ENCODE measurements at places on chromosomes 2 and 18. TPM values are rescaled to one million over a fixed set of nuclear protein-coding genes. Genes with fewer than 3 reads are reported as not detected.

DNA sequence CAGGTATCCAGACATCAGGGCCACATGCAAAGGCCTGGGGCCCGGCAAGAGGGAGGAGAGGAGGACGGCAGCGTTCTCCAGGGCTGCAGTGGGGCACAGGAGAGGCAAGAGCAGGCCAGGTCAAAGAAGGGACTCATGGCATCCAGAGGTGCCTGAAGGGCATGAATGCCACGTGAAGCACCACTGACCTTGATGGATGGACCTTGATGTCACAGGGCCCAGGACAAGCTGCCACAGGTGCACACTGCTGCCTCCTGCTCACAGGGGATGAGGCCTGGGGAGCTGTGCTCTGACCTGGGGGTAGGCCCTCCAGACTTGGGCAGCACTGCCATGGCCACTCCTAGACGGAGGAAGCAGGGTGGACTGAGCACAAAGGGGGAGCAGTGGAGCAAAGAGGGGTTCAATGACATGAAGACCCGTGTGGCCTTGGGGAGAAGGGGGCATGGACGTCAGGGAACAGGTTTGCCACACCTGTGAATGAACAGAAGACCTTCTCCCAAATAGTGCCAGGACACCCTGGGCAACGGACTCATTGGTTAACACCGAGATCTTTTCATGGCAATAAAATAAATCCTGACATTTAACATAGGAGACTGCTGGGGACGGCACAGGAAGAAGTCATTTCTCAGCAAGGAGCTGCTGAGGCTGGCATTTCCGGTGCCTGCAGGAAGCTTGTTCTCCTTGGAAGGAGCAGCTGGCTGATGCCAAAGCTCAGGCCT is 65.6 kb downstream of the EMX1 start:
- H3K4me1 ChIP-seq, result peaks cover 8% of the 10 kb centered on the region
- H3K4me3 ChIP-seq, result no peak overlapping the region
- H3K36me3 ChIP-seq, result no peaks in the 10 kb centered on the region
- no peak overlapping the region for H3K27ac ChIP-seq
- H3K27me3 ChIP-seq, result no peaks in the 10 kb centered on the region

DNA sequence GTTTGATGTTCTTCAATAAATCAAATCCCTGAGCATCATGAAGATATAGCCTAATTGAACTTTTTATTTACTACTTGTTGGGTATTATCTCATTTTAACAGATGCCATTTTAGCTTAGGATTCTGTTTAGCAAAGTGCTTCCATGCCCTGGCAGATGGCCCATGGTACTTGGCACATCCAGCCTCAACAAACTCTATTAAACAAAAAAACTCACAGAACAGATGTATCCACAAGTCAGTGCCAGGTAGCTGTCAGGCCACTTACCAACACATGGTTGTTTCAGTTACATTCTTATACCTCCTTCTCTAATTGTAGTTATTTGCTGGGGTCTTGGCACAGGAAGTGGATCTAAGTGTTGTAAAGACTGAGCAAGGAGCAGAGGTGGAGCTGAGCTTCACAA is 29.6 kb downstream of the GAD1 start:
- no peaks in the 10 kb centered on the region for H3K36me3 ChIP-seq
- H3K27me3 ChIP-seq, result no peaks in the 10 kb centered on the region
- no peak overlapping the region for H3K4me3 ChIP-seq
- DNase-seq, result no peak

DNA sequence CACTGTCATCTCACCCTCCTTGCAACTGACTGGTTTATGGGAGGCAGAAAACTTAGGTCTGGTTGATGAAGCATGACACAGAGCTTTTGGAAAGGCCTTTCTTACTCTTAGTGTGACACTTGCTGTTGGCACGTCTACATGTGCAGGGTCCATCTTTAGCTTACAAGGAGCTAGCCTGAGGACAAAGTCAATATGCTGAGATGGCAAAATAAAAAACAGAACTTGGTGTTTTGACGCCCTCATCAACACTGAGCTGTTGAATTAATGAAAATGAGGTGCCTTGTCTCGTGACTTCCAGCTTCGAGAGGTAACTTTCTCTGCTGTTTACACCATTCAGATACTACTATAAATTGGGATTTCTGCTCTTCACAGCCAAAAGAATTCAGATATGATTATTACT is 78.5 kb upstream of the KIDINS220 start:
- no peaks in the 10 kb centered on the region for H3K27me3 ChIP-seq
- H3K36me3 ChIP-seq, result no peaks in the 10 kb centered on the region
- H3K4me3 ChIP-seq, result no peak overlapping the region
- no peak overlapping the region for H3K27ac ChIP-seq
- DNase-seq, result no peak
- H3K4me1 ChIP-seq, result peaks cover 1% of the 10 kb centered on the region

DNA sequence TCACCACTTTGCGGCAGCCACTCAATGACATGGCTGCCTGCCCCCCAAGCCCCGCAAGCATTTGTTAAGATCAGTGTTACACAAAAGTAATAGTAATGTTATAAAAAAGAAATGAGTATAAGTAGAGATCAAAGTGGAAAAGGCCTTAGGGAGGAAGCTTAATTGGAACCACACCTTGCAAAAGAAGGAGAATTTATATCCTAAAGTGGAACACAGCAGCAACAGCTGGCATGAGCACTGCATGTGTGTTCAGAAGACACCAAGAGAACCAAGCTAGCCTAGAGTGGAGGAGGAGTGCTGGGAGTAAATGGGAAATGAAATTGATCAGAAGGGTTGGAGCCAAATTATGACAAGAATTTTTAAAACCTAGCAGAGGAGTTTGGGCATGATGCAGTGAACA is 73.1 kb upstream of the STK17B start:
- H3K4me1 ChIP-seq, result no peaks in the 10 kb centered on the region
- DNase-seq, result no peak
- no peak overlapping the region for H3K27ac ChIP-seq
- H3K27me3 ChIP-seq, result no peaks in the 10 kb centered on the region
- no peak overlapping the region for H3K4me3 ChIP-seq

- H3K4me1 ChIP-seq, result no peaks in the 10 kb centered on the region
- H3K36me3 ChIP-seq, result no peaks in the 10 kb centered on the region
- DNase-seq, result no peak
- no peak overlapping the region for H3K27ac ChIP-seq
- H3K27me3 ChIP-seq, result no peaks in the 10 kb centered on the region
Measured at GRCh38 chr2:9020267-9020666, 16.8 kb upstream of the MBOAT2 start.

DNA sequence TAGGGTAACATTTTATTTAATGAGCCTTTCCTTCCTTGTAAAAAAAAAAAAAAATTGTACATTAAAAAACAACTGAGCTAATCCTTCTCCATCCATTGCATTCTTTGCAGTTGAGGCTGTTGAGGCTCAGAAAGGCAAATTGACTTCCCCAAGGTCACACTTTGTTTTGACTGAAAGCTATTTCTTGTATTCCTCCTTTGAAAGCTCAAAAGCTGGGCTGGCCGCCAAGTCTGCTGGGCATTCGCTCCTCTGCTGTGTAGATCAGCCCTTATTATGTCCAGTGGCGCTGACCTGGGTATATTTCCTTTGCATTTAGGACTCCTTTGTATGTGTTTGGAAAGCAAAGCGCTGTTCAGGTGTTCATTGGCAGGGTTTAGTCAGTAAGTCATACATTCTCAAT is 44.0 kb downstream of the SGPP2 start:
- H3K27me3 ChIP-seq, result no peaks in the 10 kb centered on the region
- peaks cover 11% of the 10 kb centered on the region for H3K4me1 ChIP-seq
- DNase-seq, result no peak
- no peak overlapping the region for H3K27ac ChIP-seq
- no peaks in the 10 kb centered on the region for H3K36me3 ChIP-seq

DNA sequence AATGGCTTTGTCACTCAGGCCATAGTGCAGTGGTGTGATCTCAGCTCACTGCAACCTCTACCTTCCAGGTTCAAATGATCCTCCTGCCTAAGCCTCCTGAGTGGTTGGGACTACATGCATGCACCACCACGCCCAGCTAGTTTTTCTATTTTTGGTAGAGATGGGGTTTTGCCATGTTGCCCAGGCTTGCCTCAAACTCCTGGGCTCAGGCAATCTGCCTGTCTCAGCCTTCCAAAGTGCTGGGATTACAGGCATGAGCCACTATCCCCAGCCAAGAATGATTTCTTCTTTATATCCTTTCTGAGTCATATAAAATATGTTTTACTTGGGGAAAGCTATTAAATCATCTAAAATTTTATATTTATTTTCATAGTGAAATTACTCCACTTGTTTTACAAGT is 61.3 kb downstream of the CYBRD1 start:
- no peaks in the 10 kb centered on the region for H3K4me1 ChIP-seq
- no peak overlapping the region for H3K27ac ChIP-seq
- H3K36me3 ChIP-seq, result no peaks in the 10 kb centered on the region
- DNase-seq, result no peak

Gene IL18RAP
- 0.13 TPM for total RNA-seq

Gene TRIM43
- total RNA-seq, result not detected

DNA sequence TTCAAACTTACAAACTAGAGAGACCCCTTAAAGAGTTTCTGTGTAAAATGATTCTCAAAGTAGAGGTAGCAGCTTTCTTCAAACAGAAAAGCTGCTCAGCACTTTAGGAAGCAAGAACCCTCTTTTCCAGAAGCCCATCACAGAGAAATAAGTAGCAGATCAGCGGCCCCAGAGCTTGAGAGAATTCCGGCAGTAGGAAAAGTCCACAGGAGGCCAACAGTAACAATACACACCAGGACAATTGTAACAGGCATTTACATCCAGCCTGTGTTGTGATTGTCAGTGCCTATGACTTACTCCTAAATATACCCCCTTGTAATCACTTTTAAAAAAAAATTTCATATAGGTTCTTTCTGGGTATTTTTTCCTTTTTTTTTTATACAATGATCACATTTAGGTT is 161.4 kb upstream of the ACVR2A start:
- no peaks in the 10 kb centered on the region for H3K27me3 ChIP-seq
- H3K27ac ChIP-seq, result no peak overlapping the region
- no peaks in the 10 kb centered on the region for H3K36me3 ChIP-seq
- no peaks in the 10 kb centered on the region for H3K4me1 ChIP-seq

Gene CBLN2
- not detected for total RNA-seq

DNA sequence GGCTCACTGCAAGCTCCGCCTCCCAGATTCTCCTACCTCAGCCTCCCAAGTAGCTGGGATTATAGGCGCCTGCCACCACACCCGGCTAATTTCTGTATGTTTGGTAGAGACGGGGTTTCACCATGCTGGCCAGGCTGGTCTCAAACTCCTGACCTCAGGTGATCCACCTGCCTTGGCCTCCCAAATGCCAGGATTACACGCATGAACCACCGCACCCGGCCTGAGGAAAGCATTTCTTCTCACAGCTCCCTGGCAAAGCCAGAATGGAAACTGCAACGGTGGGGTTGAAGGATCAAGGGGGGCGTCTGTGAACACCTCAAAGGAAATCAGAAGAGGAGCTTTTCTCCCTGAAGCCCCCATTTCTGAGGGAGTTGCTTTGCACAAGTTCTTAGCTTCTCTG is 11.2 kb upstream of the TEX51 start:
- no peak for DNase-seq
- no peak overlapping the region for H3K27ac ChIP-seq
- H3K4me3 ChIP-seq, result no peak overlapping the region
- H3K36me3 ChIP-seq, result no peaks in the 10 kb centered on the region
- peaks cover 4% of the 10 kb centered on the region for H3K4me1 ChIP-seq
- no peaks in the 10 kb centered on the region for H3K27me3 ChIP-seq

GRCh38 chr2:134362740-134363139 is 108.9 kb downstream of the MGAT5 start:
- no peak overlapping the region for H3K4me3 ChIP-seq
- DNase-seq, result no peak
- H3K27me3 ChIP-seq, result no peaks in the 10 kb centered on the region
- H3K27ac ChIP-seq, result no peak overlapping the region
- peaks cover 15% of the 10 kb centered on the region for H3K4me1 ChIP-seq
- no peaks in the 10 kb centered on the region for H3K36me3 ChIP-seq

- no peaks in the 10 kb centered on the region for H3K36me3 ChIP-seq
- H3K4me3 ChIP-seq, result no peak overlapping the region
- H3K27ac ChIP-seq, result no peak overlapping the region
- no peaks in the 10 kb centered on the region for H3K4me1 ChIP-seq
Measured at GRCh38 chr2:133732982-133733900, 165.0 kb upstream of the NCKAP5 start.

Gene ATP6V1B1
- 5.2 TPM for total RNA-seq

GRCh38 chr2:98869870-98870269 is 66.2 kb downstream of the CRACDL start:
- no peak overlapping the region for H3K27ac ChIP-seq
- H3K36me3 ChIP-seq, result no peaks in the 10 kb centered on the region
- no peak for DNase-seq
- no peaks in the 10 kb centered on the region for H3K27me3 ChIP-seq
- no peak overlapping the region for H3K4me3 ChIP-seq
- no peaks in the 10 kb centered on the region for H3K4me1 ChIP-seq

GRCh38 chr2:239197146-239197545 is 203.7 kb downstream of the HDAC4 start:
- no peaks in the 10 kb centered on the region for H3K27me3 ChIP-seq
- H3K4me1 ChIP-seq, result peaks cover 11% of the 10 kb centered on the region
- no peaks in the 10 kb centered on the region for H3K36me3 ChIP-seq

Gene THSD7B
- total RNA-seq, result 0.32 TPM

- H3K27ac ChIP-seq, result no peak overlapping the region
- H3K4me3 ChIP-seq, result no peak overlapping the region
- DNase-seq, result no peak
- no peaks in the 10 kb centered on the region for H3K36me3 ChIP-seq
Measured at GRCh38 chr2:101119431-101119830, 31.8 kb downstream of the TBC1D8 start.

- no peak for DNase-seq
- peaks cover 2% of the 10 kb centered on the region for H3K4me1 ChIP-seq
- H3K36me3 ChIP-seq, result no peaks in the 10 kb centered on the region
- no peak overlapping the region for H3K4me3 ChIP-seq
Measured at GRCh38 chr2:164903204-164903603, 52.1 kb downstream of the SLC38A11 start.

DNA sequence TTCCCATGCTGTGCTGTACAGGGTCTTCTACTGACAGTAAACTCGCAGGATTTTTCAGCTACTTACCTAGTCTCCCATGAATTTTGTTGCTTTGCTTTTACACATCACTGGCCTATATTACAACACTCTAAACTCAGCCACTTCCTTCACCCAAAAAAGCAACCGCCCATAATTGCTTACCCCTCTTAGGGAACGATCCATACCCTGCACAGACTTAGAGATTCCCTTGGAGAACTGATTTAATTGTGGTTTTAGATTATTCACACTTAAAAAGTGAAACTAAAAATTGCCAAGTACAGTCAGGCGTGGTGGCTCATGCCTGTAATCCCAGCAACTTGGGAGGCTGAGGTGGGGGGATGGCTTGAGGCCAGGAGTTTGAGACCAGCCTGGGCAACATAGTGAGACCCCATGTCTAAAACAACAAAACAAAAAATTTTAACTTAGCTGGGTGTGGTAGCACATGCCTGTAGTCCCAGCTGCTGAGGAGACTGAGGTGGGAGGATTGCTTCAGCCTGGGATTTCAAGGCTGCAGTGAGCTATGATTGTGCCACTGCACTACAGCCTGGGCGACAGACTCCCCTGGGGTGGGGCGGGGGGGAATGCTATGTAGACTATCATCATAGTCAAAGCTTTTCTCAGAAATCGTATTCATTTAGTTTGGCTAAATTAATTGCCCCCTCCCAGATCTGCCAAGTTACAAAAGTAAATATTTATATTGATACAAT is 19.3 kb downstream of the MRPL30 start:
- no peak overlapping the region for H3K4me3 ChIP-seq
- no peaks in the 10 kb centered on the region for H3K36me3 ChIP-seq
- no peak for DNase-seq

- H3K36me3 ChIP-seq, result no peaks in the 10 kb centered on the region
- H3K4me1 ChIP-seq, result no peaks in the 10 kb centered on the region
- no peaks in the 10 kb centered on the region for H3K27me3 ChIP-seq
Measured at GRCh38 chr2:116874021-116874420, 940.5 kb upstream of the DDX18 start.

Data from ovary (tissue), 10 donors.